ENCODE measurements at places on chromosomes 11 and 22.

DNA sequence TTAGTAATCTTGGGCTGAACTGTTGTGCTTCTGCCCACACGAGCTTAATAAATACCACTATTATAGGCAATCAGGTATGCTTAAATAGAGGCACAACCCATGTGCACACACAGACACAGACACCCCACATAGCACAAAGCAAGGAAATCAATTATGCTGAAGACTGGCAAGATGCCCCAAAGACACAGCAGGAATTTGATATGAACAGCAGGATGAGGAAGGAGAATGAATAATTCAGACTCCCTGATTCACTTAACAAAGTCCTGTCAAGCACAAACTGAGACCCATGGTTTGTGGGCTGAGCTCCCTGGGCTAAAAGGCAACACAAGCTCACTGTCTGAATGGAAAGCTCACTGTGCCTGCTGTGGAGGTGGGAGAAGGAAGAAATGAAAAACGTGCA is 42.5 kb downstream of the RBFOX2 start:
- DNase-seq = no peak

DNA sequence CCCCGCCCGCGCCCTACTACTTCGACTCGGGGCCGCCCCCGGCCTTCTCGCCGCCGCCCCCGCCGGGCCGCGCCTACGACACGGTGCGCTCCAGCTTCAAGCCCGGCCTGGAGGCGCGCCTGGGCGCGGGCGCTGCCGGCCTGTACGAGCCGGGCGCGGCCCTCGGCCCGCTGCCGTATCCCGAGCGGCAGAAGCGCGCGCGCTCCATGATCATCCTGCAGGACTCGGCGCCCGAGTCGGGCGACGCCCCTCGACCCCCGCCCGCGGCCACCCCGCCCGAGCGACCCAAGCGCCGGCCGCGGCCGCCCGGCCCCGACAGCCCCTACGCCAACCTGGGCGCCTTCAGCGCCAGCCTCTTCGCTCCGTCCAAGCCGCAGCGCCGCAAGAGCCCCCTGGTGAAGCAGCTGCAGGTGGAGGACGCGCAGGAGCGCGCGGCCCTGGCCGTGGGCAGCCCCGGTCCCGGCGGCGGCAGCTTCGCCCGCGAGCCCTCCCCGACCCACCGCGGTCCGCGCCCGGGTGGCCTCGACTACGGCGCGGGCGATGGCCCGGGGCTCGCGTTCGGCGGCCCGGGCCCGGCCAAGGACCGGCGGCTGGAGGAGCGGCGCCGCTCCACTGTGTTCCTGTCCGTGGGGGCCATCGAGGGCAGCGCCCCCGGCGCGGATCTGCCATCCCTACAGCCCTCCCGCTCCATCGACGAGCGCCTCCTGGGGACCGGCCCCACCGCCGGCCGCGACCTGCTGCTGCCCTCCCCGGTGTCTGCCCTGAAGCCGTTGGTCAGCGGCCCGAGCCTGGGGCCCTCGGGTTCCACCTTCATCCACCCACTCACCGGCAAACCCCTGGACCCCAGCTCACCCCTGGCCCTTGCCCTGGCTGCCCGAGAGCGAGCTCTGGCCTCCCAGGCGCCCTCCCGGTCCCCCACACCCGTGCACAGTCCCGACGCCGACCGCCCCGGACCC is 17.4 kb upstream of the ACR start:
- no peak for DNase-seq

GRCh38 chr11:31863170-31863832 is 52.2 kb upstream of the PAX6 start:
- DNase-seq = no peak

DNA sequence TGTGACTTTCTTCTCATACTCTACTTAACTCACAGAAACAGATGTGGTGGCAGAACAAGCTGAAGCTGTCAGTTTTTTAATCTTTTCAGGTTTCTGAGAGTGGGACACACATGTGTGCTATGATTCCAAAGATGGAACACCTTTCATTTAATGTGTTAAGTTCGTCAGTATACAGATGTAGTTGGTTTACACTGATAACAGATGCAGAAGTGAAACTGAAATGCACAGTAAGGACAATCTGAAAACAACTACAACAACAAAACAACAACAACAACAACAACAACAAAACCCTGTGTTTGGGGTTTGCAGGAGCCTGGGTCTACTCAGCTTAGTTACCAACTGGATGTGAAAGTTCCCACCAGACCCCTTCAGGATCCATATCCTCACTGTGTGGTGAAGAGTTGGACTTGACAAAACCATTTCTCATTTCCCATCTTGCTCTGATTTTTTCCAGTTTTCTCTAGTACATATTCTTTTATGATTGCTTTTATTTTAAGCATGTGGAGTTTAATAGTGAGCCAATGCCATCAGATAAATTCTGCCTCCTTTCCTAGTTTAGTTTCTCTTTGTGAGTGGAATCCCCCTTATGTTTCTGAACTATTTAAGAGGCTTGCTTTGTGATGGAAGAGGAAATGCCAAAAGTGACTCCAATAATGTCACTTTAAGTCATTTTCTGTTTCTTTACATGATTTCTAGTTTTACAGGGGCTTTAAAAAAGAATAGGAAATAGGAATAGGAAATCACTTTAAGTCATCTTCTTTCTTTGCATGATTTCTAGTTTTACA is 47.8 kb downstream of the ARHGAP42 start:
- DNase-seq = no peak

GRCh38 chr11:100646545-100646944 is 40.5 kb upstream of the ARHGAP42 start:
- DNase-seq = no peak

DNA sequence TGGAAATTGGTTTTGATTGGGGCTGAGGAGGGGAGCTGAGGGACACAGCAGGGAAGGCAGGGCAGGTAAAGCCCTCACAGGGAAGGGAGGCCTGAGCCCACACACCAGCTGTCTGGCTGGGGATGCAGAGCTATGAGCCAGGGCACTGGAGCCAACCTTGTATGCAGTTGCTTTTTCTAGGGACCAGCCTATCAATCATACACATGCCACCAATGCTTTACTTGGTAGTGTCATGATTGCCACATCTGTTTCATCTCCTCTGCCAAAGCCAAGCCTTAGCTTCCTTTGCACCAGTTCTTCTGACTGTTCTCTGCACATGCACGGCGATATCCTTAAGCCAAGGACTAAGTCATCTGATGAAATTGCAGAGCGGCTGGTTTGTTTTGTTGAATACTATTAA is 207.1 kb upstream of the PLET1 start:
- no peak for DNase-seq

GRCh38 chr11:2428322-2428795 is 16.0 kb downstream of the TRPM5 start:
- peak; percentile 6 for DNase-seq

Measured in fibroblast of skin of left quadriceps (primary cell).